ENCODE measurements at places on chromosomes 5 and 9.

DNA sequence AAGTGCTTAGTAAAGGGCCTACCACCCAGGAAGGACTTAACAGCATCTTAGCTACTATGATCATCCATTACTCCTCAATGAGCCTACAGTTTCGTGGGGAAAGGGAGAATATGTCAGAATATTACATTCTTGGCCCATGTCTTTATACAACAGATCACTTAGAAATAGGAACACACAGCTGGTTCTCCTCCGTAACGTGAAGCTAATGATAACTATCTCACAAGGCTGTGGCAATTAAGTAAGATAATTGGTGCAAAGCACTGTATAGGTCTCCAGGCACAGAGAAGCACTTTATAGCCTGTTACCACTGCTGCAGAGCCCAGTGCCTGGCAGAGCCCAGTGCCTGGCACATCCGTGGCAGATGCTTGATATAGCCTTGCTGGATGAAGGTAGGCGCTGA lies 347.6 kb downstream of the SLIT3 start:
- DNase-seq: no peak

DNA sequence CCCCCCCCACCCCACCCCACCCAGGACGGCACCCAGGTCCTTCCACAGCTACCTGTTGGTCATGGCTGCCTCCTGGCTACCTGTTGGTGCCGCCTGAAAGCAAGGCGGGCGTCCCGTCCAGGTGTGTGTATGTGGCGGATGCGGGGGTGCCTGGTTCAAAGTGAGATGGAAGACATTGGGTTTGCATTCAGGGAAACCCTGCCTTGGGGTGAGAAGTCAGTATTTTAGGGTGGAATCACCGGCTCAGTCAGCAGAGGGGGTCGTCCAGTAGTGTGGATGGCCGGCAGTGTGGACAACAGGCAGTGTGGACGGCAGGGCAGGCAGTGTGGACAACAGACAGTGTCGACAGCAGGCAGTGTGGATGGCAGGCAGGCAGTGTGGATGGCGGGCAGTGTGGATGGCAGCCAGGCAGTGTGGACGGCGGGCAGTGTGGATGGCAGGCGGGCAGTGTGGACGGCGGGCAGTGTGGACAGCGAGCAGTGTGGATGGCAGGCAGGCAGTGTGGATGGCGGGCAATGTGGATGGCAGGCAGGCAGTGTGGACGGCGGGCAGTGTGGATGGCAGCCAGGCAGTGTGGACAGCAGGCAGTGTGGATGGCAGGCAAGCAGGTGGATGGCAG lies 28.0 kb downstream of the NKD2 start:
- DNase-seq: no peak

GRCh38 chr5:157182143-157182757 lies 1.6 kb downstream of the ITK start:
- DNase-seq: no peak

GRCh38 chr5:109880907-109881685 lies 191.4 kb downstream of the MAN2A1 start:
- DNase-seq: no peak

- DNase-seq: no peak
These were observed 214.7 kb downstream of the GAS1 start for GRCh38 chr9:86732514-86733171.

DNA sequence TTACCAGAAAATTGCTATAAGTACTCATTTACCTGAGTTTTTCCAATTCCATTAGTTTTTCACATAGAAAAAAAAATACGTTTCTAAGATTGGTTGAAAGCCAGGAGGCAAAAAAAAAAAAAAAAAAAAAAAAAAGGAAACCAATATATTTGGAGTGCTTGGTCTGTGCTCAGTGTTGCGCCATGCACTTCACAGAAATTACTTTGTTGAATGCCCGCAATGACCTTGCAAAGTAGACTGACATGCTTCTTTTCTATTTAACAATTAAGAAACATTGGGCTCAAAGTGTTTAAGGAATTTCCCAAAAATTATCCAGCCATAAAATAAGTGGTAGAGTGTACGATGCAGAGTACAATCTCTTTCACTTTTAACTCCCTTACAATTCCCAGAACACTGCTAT lies 65.2 kb upstream of the PAPPA start:
- DNase-seq: no peak

DNA sequence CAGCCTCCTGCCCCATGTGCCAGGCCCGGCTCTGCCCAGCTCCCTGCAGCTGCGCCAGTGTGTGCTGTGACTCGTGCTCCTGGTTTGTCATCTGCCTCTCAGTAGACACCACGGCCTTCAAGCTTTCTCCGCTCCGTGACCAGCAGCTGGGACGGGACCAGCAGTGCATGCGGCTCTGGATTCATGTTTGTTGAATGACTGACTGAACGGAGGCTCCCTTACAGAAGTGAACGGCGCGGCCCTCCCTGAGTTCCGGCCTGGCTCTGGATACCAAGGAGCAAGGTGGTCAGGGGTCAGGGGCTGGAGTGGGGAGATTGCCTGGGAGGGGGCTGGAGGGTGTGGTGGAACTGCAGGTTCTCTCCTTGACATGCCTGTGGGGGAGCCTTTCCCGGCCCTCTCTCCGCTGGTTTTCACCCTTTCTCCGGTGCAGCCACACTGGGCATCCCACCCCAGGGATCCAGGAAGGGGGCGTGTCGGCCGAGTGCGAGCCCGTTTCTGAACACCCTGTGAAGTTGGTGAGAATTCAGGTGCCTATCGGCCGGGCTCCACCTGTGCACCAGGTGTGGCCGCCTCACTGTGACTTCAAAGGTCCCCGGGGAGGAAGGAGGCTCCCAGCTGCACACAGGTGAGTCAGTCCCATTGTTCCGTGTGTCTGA lies 11.1 kb upstream of the CEP72 start:
- DNase-seq: no peak

- DNase-seq: no peak
These were observed 11.4 kb downstream of the JADE2 start for GRCh38 chr5:134536876-134537275.

DNA sequence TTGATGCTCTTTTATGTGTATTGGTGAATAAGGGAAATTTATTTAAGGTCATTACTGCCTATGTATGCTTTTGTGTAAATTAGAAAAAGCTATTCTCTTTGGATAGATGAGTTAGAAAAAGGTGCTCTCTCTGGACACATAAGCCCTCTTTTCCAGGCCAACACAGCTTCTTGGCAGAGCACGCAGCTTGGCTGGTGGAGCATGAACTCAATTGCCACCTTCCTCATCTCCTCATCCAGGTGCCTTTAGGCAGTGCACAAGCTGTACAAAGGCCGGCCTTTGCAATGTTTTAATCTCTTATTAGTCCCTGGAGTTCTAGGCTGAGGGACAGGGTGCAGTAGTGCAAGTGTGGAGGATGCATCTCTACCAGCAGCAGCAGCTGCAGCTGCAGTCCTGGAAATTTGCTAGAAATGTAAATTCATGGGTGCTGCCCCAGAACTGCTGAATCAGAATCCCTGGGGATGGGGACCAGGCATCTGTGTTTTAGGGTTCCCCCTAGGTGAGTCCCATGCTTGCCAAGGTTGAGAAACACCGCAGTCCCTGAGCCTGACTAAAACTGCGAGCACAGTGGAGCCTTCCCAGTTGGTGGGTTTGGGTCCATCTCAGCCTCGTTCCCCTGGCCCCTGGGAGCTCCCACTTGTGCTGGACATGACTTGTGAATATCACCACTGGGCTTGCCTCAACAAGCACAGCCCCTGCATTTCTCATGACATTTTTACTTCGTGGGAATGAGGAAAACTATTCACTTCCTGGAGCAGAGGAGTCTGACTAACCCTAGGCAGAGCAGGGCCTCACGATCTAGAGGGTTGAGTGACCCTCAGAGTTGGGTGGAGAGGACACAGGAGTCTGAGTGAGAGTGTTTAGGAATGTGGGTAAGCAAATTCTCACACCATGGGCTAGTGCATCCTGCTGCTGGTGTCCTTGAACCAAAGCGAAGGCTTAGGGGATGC lies 272.3 kb downstream of the ZSWIM6 start:
- no peak for DNase-seq

DNA sequence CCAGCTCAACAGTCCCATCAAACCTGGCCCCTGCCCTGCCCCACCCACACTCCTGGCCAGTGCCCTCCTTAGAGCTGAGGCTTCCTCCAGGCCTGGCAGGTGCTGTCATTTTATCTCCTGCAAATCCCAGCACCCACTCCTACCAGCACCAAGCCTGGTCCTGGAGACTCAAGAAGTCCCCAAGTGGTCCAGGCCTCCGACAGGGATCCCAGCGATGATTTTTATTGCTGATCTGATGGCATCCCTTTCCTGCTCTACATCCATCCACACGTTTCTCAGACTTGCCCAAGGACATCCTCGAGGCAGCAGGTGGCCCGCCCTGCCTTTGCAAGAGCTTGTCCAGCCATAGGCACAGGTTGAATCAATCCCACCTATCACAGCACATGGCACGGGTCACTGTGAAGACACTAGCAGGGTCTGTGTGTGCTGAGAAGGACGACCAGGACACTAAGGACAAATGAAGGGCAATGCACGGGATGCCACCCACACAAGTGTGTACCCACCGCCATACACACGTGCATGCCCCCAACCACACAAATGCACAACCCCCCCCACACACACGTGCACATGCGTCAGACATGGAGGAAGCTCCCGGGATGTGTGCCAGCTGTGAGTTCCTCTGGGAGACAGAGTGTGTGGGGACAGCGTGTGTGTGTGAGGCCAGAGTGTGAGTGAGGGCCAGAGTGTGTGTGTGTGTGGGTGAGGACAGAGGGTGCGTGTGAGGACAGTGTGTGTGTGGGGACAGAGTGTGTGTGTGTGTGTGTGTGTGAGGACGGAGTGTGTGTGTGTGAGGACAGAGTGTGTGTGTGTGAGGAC lies 62.4 kb upstream of the UBAC1 start:
- no peak for DNase-seq

DNA sequence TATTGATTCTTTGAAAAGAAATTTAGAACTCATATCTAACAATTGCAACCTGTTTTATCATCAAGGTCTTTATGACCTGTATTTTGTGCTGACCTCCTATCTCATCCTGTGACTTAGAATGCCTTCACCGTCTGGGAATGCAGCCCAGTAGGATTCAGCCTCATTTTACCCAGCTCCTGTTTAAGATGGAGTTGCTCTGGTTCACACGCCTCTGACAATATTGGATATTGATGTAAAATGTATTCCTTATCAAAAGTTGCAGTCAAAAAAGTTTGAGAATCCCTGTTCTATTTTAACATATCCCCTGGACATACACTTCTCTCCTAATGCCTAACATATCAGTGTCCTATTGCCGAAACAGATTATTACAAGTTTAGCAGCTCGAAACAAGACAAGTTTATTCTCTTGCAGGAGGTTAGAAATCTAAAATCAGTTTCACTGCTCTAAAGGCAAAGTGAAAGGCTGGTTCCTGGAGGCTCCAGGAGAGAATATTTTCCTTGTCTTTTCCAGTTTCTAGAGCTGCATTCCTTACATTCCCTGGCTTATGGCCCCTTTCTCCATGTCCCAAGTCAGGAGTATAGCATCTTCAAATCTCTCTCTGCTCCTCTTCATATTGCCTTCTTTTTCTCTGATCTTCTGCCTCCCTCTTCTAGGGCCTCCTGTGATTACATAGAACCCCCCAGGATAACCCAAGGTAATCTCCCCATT lies 31.5 kb upstream of the LVRN start:
- no peak for DNase-seq

- DNase-seq: no peak
These were observed 54.0 kb upstream of the NTRK2 start for GRCh38 chr9:84615544-84615943.

DNA sequence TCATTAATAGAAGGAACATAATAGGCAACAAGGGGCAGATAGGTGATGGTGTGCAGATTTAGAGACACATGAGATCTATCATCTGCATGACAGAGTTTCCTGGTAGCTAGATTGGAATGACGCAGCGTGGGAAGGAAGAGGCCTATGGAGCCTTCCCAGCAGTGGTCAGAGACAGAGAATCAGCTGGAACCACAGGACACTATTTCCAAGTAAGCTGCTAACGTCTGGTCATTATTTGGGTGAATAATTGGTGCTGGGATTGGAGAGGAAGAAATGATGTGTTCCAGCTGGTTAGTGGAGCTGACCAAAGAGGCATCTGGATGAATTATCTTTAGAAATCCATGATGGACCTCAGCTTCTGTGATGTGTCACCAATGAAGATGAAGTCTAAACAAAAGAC lies 91.2 kb upstream of the PRR16 start:
- no peak for DNase-seq

GRCh38 chr5:65113771-65114170 lies 345.0 kb downstream of the CWC27 start:
- DNase-seq: no peak

DNA sequence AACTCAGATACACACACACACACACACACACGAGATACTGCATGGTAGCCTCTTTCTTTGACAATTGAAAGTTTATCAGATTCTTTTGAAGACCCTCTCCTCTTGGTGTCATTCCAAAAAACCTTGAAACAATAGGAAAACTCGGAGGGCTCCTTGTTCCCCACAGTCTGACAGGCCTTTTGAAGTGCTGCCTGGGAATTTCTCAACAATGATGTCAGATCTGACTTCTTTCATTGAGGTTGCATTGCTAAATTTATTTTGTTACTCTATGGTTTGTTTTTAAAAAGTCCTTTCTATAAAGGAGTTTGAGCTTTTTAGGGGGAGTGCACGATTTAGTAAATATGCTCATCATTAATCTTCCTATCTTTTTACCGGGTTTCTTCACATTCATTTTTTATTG lies 583.9 kb downstream of the SEMA5A start:
- DNase-seq: no peak

GRCh38 chr9:109166171-109166770 lies 778 bp downstream of the FRRS1L start:
- DNase-seq: no peak

- no peak for DNase-seq
These were observed 130.7 kb upstream of the KLF4 start for GRCh38 chr9:107620236-107620635.

- no peak for DNase-seq
These were observed 249.4 kb upstream of the TRIM32 start for GRCh38 chr9:116437411-116438370.

DNA sequence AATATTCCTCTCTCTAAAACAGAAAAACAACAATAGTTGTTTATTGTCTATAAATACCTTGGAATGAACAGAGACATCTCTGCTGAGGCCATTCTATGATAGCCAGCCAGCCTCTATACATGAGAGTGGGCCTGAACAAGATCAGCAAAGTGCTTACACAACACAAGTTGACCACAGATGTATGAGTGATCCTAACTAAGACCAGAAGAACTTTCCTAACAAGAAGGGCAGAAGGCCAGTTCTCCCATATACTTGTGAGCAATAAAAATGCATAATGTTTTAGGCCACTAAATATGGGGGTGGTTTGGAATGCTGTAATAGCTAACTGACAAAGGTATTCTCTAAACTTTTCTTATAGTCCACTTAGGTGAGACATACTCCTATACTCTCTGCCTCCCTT lies 345.7 kb downstream of the SPATA31D1 start:
- no peak for DNase-seq

- DNase-seq: no peak
These were observed 38.2 kb downstream of the POLR1E start for GRCh38 chr9:37523916-37524315.

DNA sequence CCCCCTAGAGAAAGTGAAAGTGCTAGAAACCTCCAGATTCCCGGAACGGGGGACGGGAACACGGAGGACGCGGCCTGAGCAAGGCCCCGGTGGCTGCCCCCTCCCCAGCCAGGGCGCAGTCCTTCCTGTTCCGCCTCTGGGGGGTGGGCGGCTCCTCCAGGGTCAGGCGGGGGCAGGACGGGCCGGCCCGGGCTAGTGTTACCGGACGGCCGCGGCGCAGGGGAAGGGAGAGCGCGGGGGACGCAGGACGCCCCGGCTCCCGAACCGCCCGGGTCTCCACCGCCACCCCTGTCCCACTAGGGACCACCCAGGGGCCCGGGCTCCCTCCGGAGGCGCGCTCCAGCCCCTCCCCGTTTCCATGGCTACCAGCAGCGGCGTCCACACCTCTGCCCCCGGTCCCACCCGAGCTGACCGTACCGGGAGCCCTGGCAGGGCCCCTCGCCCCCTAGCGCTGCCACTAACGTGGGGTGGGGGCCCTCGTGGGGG lies 579 bp downstream of the SLC12A7 start:
- DNase-seq: peak; percentile 72

All from GM20000 (cell line).